ENCODE measurements at places on chromosomes 13 and 19. TPM values are rescaled to one million over a fixed set of nuclear protein-coding genes. Genes with fewer than 3 reads are reported as not detected.

The STOML3 gene
- total RNA-seq: not detected

The C3 gene
- 1.3 TPM for total RNA-seq

The CCNA1 gene
- 106 TPM for total RNA-seq

The CAMSAP3 gene
- total RNA-seq: 7.0 TPM

The ZNF557 gene
- total RNA-seq: 11.6 TPM

The FOSB gene
- 3.6 TPM for total RNA-seq

The SIGLEC5 gene
- total RNA-seq: not detected

The FGF21 gene
- not detected for total RNA-seq

The FAM216B gene
- total RNA-seq: not detected

The CILP2 gene
- 0.13 TPM for total RNA-seq

The SGCG gene
- total RNA-seq: 1.2 TPM

The KLF5 gene
- total RNA-seq: 48.4 TPM

The CCDC8 gene
- total RNA-seq: 4.7 TPM

The BEST2 gene
- total RNA-seq: not detected

The CACNA1A gene
- not detected for total RNA-seq

The SLC15A1 gene
- 0.77 TPM for total RNA-seq

The MCEMP1 gene
- not detected for total RNA-seq

The SLC25A41 gene
- not detected for total RNA-seq

The OR4F17 gene
- total RNA-seq: not detected

The NKPD1 gene
- total RNA-seq: 1.0 TPM

The ERICH4 gene
- not detected for total RNA-seq

The MZT1 gene
- total RNA-seq: 5.4 TPM

The TMEM238 gene
- 10.0 TPM for total RNA-seq

The CABP5 gene
- total RNA-seq: not detected

The LRG1 gene
- total RNA-seq: 1.1 TPM

The ZNF536 gene
- total RNA-seq: not detected

The KLK14 gene
- not detected for total RNA-seq
